ENCODE measurements at places on chromosomes 6 and 20. TPM values are rescaled to one million over a fixed set of nuclear protein-coding genes. Genes with fewer than 3 reads are reported as not detected.

GRIK2 gene
- 1.1 TPM for total RNA-seq

ARMC12 gene
- total RNA-seq = under 0.01 TPM

TMC2 gene
- total RNA-seq = not detected

PGC gene
- not detected for total RNA-seq

PROKR2 gene
- total RNA-seq = not detected

PRSS35 gene
- 1.7 TPM for total RNA-seq

OR2H2 gene
- not detected for total RNA-seq

VNN1 gene
- total RNA-seq = under 0.01 TPM

PRIM2 gene
- total RNA-seq = 27.1 TPM

RBBP8NL gene
- not detected for total RNA-seq

SLPI gene
- not detected for total RNA-seq

SPACA1 gene
- not detected for total RNA-seq

SLC24A3 gene
- total RNA-seq = 0.77 TPM

OSTM1 gene
- total RNA-seq = 97.5 TPM

GDAP1L1 gene
- total RNA-seq = not detected

EMILIN3 gene
- not detected for total RNA-seq

SNRPB2 gene
- 47.1 TPM for total RNA-seq
